ENCODE measurements at places on chromosomes 2 and 18.
A peak's percentile ranks its signal among the peaks of the same experiment; 100 is the strongest.

DNA sequence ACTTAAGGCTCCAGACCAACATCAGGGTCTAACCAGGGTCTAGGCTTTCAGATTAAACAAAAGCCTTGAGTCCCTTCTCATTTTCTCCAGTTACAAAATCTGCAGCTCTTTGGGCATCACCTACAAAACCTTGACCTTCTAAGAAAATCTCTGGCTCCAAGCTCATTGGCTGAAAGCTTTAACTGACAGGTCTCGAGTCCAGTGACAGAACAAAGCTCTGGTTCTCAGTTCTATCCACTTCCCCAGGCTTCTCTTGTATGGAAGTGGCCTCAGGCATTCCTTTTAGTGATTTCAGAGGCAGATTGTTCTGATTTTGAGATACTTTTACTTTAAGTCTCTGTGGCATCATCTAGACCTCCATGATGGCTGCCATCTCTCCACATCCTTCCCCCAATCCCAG, 11.3 kb downstream of the SIX2 start:
- DNase-seq, result no peak

DNA sequence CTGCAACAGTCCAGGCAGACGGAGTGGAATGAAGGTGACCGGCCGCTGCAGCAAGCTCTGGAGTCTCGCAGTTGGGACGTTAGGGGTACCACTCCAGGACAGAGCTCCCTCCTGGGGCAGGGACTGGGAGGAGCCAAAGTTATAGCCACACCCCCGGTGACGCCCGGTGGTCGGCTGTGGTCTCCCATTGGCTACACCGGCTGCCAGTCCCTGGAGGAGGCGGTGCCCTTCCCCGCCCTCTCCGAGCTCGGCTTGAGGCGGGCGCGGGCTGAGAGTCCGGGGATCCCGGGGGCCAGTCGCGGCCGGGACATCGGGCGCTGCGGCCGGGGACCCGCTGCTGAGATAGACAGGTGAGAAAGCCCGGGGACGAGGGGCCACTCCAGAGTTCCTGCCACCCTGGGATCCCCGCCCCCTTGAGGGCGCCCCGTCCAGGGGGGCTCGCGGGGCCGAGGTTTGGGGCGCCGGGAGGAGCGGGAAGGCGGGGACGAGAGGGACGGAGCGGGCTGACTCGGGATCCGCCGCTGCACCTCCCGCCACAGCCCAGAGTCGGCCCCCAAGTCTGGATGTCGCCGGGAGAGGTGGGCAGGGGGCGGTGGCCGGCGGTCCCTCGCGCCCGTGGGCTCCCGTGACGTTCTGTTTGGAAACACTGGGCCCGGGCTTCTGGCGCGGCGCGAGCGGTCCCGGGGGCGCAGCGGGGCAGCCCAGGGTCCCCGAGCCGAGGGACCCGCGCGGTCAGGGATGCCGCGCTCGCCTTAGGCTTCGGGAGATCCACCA, at the start of gene PLEKHH2:
TSS of gene PLEKHH2 (plus strand) at position 231 of the 774 bp plus-strand sequence. CDS start 7,414 bp downstream, outside the sequence.
- peak; percentile 87 for DNase-seq

GRCh38 chr18:63528863-63529492, 13.2 kb upstream of the SERPINB12 start:
- no peak for DNase-seq

GRCh38 chr2:44759823-44760222, 181.7 kb upstream of the SIX3 start:
- DNase-seq, result no peak

DNA sequence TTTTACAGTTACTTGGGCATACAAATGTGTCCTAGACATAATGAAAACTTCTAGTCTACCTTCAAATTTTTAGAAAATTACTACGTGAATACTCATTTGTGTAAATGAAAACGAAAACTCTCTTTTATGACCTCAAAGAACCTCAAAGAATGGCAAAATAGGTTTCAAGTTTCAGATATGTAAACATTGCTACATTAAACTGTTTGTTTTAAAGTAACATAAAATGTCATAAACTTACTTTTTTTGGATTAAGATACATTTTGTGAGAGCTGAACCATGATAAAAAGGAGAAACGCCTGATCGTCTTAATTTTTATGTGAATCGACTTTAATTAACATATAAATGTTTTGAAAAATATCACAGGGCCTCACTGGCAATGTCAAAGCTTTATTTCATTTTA, 91.4 kb downstream of the PPP1R1C start:
- no peak for DNase-seq

DNA sequence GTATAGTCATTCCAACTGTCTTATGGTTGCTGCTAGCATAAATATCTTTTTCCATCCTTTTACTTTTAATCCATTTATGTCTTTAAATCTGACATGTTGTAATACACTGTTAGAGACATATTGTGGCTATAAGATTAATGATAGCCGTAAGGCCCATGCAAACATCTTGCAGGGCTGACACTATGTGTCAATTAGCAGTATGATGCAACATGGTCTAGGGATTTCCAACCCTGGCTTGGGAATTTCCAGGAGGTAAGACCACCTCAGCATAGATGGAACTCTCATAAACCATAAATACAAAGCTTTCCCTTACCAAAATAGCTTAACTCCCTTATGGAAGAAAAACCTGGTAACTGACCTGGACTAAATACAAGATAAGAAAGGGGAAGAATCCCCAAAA, 16.5 kb downstream of the SCLY start:
- DNase-seq, result no peak

DNA sequence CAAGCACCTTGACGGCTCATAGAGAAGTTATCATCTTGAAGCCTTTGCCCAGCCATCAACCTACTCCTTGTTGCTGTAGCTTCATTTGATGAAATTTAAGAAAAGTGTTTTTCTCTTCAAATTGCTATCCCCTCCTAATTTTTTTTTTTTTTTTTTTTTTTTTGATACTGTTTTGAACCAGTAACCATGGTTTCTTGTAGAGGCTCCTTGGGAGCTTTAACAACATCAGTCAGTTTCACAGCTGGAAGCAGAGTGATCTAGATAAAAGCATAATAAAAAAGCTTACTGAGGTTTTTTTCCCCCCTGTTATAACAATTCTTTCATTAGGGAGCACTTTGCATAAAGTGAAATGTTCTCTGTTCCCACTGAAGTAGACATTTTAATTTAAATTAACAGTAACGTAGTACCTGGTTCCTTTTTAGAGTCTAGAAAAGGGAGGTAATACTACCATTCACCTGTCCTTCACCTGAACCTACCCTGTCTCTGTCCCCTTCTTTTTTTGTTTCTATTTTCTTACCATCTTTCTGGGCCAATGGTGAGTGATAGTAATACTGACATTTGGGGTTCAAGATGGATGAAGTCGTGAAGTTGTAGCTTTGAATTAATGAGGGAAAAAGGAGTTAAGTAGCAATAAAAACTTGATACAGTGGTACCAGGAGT, 101.5 kb downstream of the NCOA1 start:
- no peak for DNase-seq

DNA sequence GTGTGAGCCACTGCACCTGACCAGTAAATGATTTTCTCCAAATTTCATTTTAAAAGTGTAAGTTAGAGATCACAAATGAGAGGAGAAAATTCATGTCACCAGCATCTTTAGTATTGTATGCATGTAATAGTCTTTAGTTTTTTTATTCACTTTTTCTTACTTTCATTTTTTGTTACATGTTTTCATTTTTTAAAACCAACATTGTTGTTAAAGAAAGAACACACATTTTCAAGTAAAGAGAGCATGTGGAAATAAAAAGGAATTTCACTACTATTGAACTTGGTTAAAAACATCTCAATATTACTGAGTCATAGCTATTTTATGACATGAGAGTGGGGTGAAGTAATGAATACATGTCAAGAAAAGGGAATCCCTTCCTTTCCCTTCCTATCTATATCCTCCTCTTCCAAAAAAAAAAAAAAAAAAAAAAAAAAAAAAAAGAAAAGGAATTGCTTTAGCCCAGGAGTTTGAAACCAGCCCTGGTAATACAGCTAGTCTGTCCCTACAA, 29.1 kb upstream of the PMAIP1 start:
- DNase-seq, result no peak

DNA sequence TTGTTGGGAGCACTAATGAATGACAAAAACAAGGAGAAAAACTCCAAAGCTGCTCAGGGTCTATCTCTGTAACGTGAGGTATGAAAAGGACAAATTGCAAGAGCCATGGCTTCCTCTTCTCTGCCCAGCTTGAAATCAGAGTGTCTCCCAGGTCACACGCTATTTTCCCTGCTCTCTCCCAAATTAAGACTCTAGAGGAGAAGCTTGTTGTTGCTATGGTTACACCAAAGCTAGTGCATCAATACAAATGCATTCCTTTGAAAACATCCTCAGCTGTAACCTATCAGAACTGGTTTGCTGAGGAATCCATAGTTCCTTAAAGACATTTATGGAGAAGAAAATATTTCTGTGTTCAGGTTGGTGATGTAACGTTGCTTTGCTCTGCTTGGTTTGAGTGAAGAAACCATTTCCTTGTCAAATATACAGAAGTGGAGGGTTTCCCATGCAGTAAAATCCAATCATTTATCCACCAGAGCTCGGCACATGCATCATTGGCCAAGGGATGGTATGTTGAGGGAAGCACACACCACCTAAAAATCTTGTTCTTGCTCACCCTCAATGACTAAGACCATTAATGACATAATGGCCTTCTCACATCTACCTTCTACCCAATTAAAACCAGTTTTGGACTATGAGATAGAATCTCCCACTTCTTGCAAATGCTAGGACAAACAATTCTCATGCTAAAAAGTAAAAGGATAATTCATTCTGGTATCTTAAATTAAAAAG, 2135.6 kb upstream of the CELF4 start:
- DNase-seq, result no peak

DNA sequence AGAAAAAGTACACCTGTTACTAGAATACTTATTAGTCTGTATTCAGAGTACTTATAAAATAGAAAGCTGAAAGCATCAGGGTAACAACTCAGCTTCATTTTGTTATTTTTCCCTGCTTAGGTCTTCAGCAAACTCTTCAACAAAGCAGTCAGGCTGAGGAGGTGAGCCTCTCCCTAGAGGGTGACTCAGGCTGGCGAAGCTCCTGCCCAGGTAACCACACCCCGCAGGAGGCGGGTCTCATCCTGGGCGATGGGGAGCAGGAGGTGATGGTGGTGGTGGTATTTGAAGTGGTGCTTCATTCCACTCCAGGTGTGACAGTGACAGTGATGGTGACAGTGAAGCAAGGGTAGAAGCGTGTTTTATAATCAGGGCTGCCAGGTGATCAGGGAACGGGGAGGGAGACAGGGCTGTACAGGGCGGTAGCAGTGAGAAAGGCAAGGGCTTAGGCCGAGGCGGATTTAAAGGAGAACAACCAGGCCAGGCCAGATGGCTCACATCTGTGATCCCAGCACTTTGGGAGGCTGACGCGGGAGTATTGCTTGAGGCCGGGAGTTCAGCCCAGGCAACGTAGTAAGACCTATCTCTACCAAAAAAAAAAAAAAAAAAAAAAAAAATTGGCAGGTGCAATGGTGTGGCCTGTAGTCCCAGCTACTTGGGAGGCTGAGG, 127.1 kb downstream of the SOCS6 start:
- no peak for DNase-seq

DNA sequence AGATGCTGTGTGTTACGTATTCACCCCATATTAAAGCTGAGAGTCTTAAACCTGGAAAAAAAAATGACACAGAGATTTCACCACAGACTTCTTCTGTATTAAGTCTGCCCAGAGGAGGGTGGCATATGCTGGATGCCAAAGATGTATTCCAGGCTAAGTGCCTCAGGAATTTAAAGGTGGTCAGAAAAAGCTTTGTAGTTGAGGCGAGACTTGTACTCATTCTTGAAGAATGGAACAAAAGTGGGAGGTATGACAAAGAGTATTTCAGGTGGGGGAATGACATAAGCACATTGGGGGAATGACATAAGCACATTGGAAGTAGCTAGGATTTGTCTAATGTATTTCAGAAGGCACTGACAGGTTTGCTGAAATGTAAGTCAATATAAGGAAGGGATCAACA, 98.6 kb downstream of the BABAM2 start:
- DNase-seq, result no peak

GRCh38 chr2:187529977-187530721, 24.1 kb downstream of the TFPI start:
- no peak for DNase-seq

- DNase-seq, result no peak
These were observed 61.1 kb downstream of the ODC1 start for GRCh38 chr2:10387033-10387432.

- no peak for DNase-seq
These were observed 141.4 kb downstream of the CYP26B1 start for GRCh38 chr2:72006188-72006736.

DNA sequence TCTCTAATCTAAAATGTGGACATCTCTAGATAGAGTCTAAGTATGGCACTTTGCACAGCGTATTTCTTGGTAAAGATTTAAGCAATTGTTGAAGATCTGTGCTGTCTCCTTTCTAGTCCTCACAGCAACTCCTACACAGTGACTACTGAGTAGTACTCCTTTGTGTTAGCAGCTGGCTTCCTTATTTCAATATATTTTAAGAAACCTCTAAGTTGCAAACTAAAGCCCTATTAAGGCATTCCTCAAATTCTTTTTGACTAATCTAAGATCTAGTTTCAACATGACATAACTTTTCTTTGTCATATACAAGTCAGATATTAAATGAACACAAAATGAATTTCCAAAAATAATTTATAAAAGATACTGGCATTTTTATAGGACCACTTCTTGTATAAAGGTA, 121.8 kb upstream of the DNAJC10 start:
- DNase-seq, result no peak

DNA sequence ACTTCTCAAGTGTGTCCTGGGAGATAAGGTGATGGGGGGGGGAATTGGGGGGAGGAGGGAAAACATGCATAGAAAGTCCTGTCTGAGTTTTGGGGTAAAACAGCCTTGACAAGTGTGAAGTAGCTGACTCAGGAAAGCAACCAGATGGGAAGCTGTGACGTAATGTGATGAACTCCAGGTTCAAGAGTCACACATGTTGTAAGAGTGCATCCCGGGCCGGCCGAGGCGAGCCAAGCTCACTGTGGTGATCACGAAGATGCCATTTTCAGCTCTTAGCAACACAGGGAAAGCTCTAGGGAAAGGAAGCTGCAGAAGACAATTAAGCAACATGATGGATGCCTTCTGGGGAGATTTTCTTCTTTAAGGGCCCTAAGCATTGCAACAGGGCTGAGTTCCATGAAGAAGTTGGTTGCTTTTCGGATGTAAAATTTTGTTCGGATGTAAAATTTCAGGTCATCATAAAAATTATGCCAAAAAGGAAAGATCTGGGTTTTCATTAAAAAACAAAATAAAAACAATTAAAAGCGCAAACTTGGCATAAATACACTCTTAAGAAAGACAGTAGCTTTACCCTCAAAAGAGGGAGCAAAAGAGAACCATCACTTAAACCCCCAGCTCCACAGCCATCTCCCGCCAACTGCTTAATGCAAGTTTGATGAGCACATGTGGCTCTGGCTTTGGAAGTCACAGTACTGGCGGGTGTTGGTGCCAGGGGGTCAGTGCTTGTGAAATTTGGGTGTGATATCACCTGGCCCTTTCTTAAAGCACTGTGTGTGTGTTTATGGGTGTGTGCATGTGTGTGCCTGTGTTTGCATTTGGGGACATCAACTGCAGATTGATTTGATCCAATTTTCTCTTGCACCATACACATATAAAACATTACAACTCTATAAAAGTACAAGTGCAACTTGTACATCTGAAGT, 19.1 kb downstream of the SERTAD2 start:
- DNase-seq, result no peak

DNA sequence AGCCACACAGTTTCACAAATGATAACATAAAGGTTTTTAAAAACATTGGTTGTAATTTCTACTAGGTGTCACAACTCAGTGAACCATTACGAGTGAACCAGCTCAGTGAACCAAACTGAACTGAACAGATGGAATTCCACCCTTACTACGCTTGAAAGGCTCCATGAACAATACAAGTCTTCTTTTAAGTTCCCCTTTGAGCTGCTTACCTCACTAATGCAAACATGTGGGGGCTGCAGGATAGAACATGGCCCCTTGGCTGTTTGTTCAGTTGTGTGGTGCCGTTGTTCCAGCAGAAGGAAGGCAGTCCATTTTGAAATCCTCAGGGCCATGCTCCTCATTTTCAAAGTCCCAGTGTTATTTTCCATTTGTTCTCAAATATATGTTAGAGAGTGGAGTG, 30.7 kb upstream of the KLHL14 start:
- DNase-seq, result no peak

All from anterior cingulate cortex (tissue), 58 donors.